ENCODE measurements at places on chromosomes 3 and 15. TPM values are rescaled to one million over a fixed set of nuclear protein-coding genes. Genes with fewer than 3 reads are reported as not detected.
A peak's percentile ranks its signal among the peaks of the same experiment; 100 is the strongest.

- no peak for DNase-seq
These were observed 430.7 kb upstream of the CBLB start for GRCh38 chr3:106299300-106300098.

GRCh38 chr3:140421884-140422283, 256.0 kb upstream of the TRIM42 start:
- no peak for DNase-seq

GRCh38 chr3:157360044-157360443, 76.6 kb upstream of the PTX3 start:
- no peak for DNase-seq

GRCh38 chr3:15809313-15809712, 11.5 kb upstream of the ANKRD28 start:
- no peak for DNase-seq

GRCh38 chr3:180802837-180803236, 109.6 kb upstream of the FXR1 start:
- no peak for DNase-seq

DNA sequence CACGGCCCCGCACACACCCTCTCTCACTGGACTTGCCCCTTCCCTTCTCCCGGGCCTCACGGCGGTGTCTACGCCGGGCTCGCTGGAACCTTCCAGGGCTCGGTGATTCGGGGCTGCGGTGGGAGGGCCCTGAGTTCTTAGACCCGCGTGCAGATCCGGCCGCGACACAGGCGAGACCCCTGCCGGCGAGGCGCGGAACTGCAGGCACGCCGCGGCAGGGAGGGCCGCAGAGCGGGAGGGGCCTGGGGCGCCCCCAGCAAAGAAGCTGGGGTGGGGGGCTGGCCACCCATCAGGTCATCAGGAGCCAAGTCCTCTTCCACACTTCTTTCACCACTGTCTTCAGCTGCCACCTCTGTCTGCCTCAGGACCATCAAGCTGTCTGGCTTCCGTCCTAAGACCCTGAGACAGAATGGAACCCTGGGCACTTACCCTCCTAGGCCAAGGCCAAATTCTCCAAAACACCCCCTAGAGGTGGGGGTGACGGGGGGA, 164.5 kb downstream of the XXYLT1 start:
- DNase-seq = peak; percentile 70

GRCh38 chr3:23776352-23776891, 29.3 kb upstream of the UBE2E1 start:
- DNase-seq = no peak

DNA sequence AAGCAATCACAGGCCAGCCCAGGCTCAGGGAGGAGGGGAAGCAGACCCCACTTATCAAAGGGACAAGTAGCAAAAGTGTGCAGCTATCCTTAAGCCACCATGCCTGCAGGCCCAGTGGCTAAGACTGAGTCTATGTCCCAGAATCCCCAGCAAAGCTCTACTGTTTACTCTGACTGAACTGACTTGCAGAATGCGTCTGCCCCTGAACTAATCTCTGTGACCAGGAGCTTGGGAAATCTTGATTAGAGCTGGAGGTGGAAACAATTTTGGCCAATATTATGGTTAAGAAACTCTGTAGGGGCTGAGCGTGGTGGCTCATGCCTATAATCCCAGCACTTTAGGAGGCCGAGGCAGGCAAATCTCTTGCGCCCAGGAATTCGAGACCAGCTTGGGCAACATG, 22.6 kb downstream of the DPH3 start:
- no peak for DNase-seq

DNA sequence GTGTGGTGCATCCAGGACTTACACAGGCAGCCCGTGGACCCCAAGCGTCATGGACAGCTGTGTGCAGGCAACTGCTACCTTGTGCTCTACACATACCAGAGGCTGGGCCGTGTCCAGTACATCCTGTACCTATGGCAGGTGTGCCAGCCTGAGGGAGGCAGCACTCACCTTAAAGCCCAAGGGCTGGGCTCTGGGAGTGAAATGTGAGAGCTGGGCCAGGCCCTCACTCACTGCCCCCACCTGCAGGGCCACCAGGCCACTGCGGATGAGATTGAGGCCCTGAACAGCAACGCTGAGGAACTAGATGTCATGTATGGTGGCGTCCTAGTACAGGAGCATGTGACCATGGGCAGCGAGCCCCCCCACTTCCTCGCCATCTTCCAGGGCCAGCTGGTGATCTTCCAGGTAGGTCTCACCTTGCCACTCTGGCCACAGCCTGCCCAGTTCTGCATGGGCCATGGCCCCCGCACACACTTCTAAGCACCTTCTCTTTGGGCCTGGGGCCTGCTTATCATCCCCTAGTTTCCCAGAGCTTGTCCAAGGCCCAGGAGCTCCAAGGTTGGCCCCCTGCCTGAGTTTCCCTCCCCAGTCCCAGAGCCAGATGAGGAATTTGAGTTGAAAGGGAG, 11.0 kb downstream of the VILL start:
- peak; percentile 62 for DNase-seq

DNA sequence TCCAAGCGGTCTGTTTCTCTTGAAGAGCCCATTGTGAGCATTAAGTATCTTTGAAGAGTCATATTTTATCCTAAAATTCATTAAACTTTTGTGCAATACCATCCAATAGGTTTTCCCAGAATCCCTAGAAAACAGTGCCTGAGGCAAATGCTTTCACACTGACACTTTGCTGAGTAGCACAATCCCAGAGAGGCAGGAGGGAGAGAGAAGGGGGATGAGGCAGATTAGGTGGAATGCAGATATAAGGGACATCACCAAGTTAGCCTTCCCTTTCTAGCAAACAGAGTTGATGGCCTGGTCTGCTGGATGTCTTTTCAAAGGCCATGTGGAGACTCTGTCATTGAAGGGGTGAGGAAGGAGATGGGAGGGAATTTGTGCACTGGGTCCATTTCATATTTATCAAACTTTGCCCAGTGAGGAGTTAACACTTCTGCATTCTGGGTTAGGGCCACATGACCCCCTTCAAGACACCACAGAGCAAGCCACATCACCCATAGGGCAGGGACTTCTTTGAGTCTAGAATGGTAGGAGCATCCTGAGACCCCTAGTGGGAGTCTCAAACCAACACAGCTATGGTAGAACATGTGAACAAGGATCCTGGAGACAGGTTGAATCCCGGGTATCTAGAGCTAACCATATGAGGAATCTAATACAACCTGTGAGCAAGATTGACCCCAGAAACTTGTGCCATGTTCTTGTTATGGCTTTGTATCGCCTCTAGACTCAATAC, 32.0 kb upstream of the SEMA6D start:
- DNase-seq = no peak

DNA sequence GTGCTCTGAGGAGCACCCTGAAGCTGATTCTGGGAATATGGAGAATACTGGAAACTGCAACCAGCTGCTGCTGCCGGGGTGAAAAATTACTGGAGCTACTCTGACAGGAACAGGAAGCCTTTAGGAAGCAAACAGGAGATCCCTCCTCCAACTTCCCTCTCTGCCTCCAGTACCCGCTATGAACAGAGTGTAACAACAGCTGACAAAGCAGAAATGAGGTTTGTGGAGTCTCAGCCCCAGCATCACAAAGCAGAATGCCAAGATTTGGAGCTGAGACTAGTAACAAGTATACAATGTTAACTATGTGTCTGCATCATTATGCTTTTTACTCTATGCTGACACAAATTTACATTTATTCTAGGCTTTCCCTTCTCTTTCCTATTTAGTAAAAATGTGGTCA, 22.7 kb upstream of the PIAS1 start:
- no peak for DNase-seq

Gene ADGRG7
- total RNA-seq = 13.9 TPM

Gene ZMYND10
- total RNA-seq = 0.31 TPM

Gene SLC6A1
- 0.35 TPM for total RNA-seq

Gene RAB6B
- total RNA-seq = 11.6 TPM

Gene KNL1
- total RNA-seq = 9.7 TPM

Gene PRRT3
- 1.0 TPM for total RNA-seq

Gene ADCY5
- total RNA-seq = 7.8 TPM

Gene EFCC1
- total RNA-seq = 1.8 TPM
